ENCODE measurements at places on chromosomes 3 and 15. TPM values are rescaled to one million over a fixed set of nuclear protein-coding genes. Genes with fewer than 3 reads are reported as not detected.

The PDZRN3 gene
- polyA plus RNA-seq: 21.4 TPM

The MYO1E gene
- polyA plus RNA-seq: 122 TPM

GRCh38 chr3:188947401-188948280 is 224.1 kb upstream of the TPRG1 start:
- H3K27me3 ChIP-seq: no peaks in the 10 kb centered on the region
- peaks cover 20% of the 10 kb centered on the region for H3K4me1 ChIP-seq
- H3K4me3 ChIP-seq: no peak overlapping the region
- no peaks in the 10 kb centered on the region for H3K36me3 ChIP-seq
- DNase-seq: peak; percentile 92
- peak overlapping the region; percentile 78 for H3K27ac ChIP-seq

GRCh38 chr3:19065027-19065426 is 83.3 kb upstream of the KCNH8 start:
- H3K27me3 ChIP-seq: no peaks in the 10 kb centered on the region
- H3K4me3 ChIP-seq: no peak overlapping the region
- no peak overlapping the region for H3K27ac ChIP-seq
- H3K4me1 ChIP-seq: no peaks in the 10 kb centered on the region

- no peak for DNase-seq
- no peaks in the 10 kb centered on the region for H3K4me1 ChIP-seq
- no peak overlapping the region for H3K27ac ChIP-seq
- no peak overlapping the region for H3K4me3 ChIP-seq
- H3K27me3 ChIP-seq: no peaks in the 10 kb centered on the region
Measured at GRCh38 chr3:147921051-147921450, 511.9 kb downstream of the ZIC1 start.

DNA sequence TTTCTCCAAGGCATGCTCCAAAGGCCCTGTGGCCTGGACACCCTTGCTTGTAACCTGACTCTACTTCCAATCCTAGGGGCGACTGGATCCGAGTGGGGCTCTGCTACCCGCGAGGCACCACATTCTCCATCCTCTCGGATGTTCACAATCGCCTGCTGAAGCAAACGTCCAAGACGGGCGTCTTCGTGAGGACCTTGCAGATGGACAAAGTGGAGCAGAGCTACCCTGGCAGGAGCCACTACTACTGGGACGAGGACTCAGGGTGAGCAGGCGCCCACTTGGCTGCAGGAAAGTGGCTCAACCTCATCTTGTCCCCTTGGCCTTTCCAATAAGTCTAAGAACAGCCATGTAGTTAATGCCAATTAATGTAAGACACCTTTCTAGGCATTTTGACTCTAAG is 51.9 kb downstream of the MESD start:
- no peaks in the 10 kb centered on the region for H3K36me3 ChIP-seq
- no peak overlapping the region for H3K27ac ChIP-seq
- no peaks in the 10 kb centered on the region for H3K4me1 ChIP-seq
- no peak for DNase-seq
